ENCODE measurements at places on chromosomes 16 and 17. TPM values are rescaled to one million over a fixed set of nuclear protein-coding genes. Genes with fewer than 3 reads are reported as not detected.
A peak's percentile ranks its signal among the peaks of the same experiment; 100 is the strongest.

The OR3A2 gene
- not detected for total RNA-seq

The WSCD1 gene
- not detected for total RNA-seq

The HOXB2 gene
- total RNA-seq = 0.31 TPM

The MEFV gene
- not detected for total RNA-seq

DNA sequence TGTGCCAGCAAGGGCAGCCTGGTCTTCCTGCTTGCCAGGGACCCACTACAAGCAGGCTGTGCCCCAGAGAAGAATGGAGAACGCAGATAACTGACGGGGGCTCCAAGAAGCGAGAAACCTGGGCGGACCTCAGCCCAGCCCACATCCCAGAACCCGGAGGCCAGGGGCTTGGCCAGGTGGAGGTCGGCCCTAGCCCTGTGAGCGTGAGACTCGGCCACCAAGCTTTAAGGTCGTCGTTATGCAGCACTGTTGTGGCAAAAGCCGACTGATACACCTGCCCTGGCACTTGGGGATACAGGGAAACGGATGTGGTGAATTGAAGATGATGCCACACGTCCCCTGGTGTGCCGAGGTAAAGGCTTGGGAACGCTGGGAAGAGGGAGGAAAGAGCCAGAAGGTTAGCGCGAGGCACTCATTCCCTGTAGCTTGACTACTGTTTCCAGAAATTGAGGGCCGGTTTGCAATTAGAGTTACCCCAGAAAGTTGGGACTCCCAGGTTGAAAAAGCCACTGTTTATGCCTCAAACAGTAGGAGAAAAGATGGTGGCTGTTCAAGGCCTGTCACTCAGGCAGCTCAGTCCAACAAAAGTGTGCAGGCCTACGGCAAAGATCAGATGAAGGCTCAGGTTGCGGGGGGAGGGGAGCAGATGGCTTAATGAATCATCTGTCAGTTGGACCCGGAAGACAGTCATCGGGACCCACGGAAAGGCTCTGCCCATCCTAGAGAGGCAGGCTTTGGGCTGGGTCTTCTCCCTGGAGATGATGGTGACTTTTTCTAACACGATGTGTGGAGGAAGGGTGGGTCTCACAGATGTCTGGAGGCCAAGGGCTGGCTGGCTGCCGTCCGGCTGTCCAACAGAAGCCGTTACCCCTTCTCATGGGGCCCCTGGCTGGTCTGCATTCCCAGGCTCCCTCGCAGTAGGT is 45.6 kb upstream of the BAHCC1 start:
- no peak for DNase-seq

DNA sequence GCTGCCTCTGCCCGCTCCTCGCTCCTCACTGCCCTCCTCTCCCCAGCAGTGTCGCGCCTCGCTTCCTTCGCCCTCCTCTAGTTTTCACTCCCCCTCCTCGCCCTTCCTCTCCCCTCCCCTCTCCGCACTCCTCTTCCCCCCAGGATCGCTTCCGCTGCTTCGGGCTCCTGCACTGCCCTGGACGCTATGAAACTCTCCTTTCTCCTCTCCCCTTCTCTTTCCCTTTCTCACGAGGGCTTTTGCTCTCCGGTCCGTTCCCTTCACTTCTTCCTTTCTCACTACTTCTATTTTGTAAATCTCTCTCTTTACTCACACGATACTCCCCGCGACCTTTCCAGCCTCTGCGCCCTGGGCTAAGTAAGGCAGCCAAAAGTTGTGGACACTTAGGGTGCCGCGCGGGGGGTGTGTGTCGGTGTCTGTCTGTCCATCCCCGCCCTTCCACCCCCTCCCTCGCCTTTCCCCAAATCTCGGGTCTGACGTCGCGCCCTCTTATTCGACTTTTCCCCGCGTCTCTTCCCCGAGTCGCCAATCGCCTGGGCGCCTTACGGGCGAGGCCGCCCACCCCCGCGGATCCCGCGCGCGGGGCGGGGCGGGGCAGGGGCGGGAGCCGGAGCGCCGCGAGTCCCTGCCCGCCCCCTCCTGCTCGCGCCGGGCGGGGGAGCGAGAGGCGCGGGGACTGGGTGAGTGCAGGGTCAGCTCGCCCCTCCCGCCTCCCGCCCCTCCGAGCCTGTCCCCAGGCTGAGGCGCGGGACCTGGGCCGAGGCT is at the start of gene IRX3:
Gene IRX3, minus strand, starts transcription at position 422 of the 765 bp plus-strand sequence. CDS start 737 bp downstream, outside the sequence.
- peak; percentile 90 for DNase-seq

- no peak for DNase-seq
Observed at GRCh38 chr16:68752602-68753001, 15.5 kb downstream of the CDH1 start.

GRCh38 chr17:9266697-9267117 is 245.4 kb downstream of the NTN1 start:
- DNase-seq = no peak

- DNase-seq = no peak
Observed at GRCh38 chr16:52597772-52598483, 51.0 kb upstream of the TOX3 start.

GRCh38 chr16:21037736-21038135 is 112.9 kb downstream of the DNAH3 start:
- no peak for DNase-seq
